ENCODE measurements at places on chromosomes 11 and 22.

- no peak for DNase-seq
- no peaks in the 10 kb centered on the region for H3K36me3 ChIP-seq
- no peaks in the 10 kb centered on the region for H3K4me1 ChIP-seq
- no peak overlapping the region for H3K27ac ChIP-seq
Observed at GRCh38 chr11:122872046-122872445, 10.5 kb upstream of the JHY start.

DNA sequence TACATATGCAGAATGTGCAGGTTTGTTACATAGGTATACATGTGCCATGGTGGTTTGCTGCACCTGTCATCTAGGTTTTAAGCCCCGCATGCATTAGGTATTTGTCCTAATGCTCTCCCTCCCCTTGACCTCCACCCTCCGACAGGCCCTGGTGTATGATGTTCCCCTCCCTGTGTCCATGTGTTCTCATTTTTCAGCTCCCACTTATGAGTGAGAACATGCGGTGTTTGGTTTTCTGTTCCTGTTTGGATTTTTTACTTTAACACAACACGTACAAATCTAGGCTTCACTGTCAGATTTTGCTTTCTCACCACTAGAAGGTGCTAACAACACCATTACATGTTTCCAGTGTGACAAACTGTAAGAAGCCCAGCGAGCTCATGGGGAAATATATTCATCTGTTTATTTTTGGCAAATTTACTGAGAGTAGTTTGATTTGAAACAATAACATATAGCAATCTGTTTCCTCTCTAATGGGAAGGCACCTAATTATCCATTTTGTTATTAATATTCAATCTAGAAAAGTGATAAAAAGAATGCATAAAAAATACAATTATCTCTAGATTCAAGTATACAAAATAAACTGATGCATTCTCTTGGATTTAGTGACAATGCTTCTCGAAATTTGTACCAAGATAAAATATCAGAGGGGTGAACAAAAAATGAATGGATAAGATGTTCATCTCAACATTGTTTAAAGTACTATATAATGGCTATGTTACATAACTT, 23.2 kb upstream of the BIRC3 start:
- H3K4me1 ChIP-seq: no peaks in the 10 kb centered on the region
- no peak overlapping the region for H3K4me3 ChIP-seq
- H3K36me3 ChIP-seq: no peaks in the 10 kb centered on the region
- DNase-seq: peak; percentile 21

GRCh38 chr11:69943066-69943465, 123.8 kb upstream of the FGF3 start:
- no peak for DNase-seq
- no peaks in the 10 kb centered on the region for H3K36me3 ChIP-seq
- H3K27ac ChIP-seq: no peak overlapping the region
- no peak overlapping the region for H3K4me3 ChIP-seq
- peaks cover 8% of the 10 kb centered on the region for H3K4me1 ChIP-seq

- no peak overlapping the region for H3K4me3 ChIP-seq
- H3K27me3 ChIP-seq: peaks cover 21% of the 10 kb centered on the region
- no peaks in the 10 kb centered on the region for H3K36me3 ChIP-seq
- DNase-seq: no peak
Observed at GRCh38 chr11:69854713-69855112, 35.5 kb upstream of the FGF3 start.

GRCh38 chr22:46619240-46619829, 851 bp upstream of the GRAMD4 start:
- no peak overlapping the region for H3K27ac ChIP-seq
- H3K36me3 ChIP-seq: no peaks in the 10 kb centered on the region
- H3K4me1 ChIP-seq: peaks cover 17% of the 10 kb centered on the region
- DNase-seq: no peak
- H3K27me3 ChIP-seq: no peaks in the 10 kb centered on the region

Measured in large intestine (tissue), 12 donors.